ENCODE measurements at places on chromosomes 2 and 18.

GRCh38 chr18:30280186-30280585 is 762.4 kb downstream of the DSC3 start:
- no peak for DNase-seq

GRCh38 chr2:109255654-109256053 is 126.6 kb downstream of the SH3RF3 start:
- no peak for DNase-seq

GRCh38 chr2:232787806-232788205 is 11.4 kb upstream of the KCNJ13 start:
- DNase-seq, result no peak

- DNase-seq, result no peak
Measured at GRCh38 chr18:28689588-28689987, 512.7 kb upstream of the CDH2 start.

DNA sequence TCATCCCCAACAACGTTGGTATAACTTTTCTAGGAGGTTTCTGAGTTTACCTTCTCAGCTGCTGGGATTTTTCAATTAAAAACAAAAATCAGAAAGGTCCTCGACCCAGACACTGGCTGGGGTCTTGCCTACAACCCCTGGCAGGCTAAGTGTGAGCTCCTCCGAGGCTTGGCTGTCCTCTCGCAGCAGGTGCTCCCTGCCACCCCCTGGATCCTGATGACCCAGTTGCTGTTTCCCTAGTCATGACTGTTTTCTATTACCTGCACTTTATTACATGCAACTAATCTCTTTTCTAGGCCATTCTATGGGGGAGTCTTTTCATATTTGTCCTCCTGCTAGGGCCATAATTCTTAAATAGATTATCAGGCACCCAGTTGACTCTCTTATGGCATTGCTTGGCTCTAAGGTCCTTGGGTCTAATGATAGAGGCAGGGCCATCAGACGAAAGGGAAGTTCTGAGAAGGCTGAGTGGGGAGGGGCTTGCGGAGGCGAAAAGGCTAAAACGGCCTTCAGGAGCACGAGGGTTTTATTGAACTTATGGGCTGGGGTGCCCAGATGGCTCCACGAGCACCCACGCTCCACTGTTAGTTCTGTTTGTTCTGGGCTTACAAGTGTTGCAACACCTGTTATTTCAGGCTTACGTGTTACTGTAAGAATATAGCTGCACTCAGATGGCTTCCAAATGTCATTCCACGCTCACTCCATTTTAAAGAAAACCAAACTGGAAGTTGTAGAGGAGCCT is 166.0 kb downstream of the NCK2 start:
- no peak for DNase-seq

DNA sequence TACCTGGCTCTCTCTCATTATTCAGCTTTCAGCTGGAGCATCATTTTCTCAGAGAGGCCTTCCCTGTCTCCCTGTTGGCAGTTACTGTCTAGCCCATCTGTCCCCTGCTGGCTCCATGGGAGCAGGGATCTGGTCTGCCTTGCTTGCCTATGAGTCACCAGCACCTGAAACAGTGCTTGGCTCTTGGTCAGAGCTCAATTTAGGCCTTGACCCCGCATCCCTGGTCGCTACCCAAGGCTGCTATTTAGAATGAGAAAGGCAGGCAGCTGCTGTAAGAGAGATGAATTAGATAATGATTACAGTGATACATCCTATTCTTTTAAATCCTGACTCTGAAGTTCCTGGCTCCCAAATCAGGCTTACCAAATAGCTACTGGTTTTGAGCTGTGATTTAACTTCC is 32.9 kb downstream of the KCNE4 start:
- no peak for DNase-seq

DNA sequence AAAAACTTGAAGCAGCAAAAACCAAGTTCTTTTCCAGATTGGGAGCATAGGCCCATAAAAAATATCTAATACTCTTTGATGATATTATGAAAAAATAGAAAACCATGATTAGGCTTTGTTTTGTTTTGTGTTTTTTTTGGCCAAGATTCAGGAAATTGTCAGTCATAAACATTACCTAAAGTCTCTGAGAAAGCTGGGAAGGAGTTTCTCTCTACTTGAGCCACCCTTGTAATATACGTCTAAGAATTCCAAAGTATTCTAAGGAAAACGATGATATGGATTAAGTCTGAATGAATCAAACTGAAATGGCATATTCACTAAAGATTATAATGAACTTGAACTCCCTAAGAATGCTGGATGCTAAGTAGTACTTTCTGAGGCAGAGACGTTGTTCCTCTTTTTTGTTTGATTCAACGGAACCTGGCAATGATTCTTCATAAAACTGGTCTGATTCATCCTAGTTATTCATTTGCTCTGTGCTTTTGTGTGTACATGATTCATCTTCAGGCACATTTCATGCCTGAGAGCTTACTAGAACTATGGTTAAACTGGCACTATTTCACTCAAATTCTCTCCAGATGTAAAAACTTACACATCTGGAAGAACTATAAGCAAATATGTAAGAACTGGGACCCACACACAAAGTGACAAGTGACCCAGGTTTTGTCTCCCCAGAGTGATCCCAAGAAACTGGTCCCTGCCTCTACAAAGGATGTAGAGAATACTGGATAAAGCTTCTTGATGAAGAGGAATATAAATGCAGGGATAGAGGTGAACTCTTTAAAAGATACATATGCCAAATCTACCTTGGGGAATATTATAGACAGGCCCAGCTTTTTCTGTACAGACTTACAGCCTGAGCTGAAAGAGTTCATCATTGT is 159.7 kb downstream of the DOCK10 start:
- DNase-seq, result no peak

DNA sequence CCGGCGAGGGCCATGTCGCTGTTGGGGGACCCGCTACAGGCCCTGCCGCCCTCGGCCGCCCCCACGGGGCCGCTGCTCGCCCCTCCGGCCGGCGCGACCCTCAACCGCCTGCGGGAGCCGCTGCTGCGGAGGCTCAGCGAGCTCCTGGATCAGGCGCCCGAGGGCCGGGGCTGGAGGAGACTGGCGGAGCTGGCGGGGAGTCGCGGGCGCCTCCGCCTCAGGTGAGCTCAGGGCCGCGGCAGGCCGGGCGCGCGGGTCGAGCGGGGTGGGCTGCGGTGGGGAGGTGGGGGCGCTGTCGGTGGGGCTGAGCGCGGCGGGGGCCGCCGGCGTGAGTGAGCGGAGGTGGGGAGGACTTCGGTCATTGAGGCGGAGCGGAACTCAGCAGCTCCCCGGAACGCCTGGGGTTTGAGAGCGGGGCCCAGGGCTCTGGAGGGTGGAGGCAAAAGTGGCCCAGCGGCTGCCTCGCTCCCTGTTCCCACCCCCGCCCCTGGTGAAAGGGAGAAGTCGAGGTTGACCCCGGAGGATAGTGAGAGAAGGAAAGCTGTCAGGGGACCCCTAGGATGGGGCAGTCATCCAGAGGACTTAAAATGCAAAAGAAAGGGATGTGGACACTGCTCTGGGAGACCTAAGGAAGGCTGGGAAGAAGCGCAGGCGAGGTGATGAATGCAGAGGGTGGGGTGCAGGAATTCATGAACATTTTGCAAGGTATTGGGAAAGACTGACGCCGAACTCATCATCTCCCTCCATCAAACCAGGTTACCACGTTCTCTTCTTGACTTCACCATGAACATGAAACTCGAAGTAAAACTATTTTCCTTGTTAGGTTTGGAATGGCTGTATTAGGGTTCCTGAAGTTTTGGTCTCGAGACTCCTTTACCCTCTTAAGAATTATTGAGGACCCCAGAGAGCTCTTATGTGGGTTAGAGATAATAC is 633 bp downstream of the MALT1 start:
- no peak for DNase-seq

DNA sequence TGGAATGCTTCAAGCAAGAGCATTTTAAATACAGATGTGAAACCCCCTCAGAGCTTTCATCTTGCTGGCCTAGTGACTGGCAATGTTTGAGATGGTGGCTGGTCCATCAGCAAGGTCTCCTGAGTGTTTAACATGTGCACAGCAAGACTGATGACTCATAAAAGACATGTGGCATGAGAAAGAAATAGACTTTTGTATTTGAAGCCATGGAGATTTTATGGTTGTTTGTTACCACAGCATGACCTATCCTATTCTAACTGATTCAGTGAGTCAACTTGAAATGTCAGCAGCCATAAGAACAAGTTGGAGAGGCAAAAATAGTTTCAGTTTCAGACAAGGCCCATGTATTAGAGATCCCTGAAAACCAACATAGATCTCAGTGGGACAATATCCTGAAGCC is 154.7 kb upstream of the LYPD1 start:
- no peak for DNase-seq

DNA sequence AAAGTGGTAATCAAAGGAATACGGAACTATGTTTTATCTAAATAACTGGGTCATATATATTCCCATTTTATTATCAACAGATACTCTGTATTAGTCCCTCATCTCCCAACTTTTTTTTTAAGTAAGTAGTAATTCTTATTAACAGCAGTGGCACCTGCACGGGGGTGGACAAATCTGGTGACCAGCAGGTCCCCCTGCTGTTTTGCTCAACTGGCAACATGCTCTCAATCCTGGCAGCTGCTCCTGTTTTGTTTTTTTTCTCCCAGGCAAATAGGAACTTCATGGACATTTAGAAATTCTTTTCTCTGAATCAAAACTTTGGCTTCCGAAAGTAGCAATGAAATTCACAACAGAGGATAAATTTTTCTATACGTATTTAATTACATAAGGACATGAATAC is 193.5 kb downstream of the SS18 start:
- DNase-seq, result no peak

GRCh38 chr2:80001701-80002101 is 302.9 kb downstream of the LRRTM1 start:
- no peak for DNase-seq

DNA sequence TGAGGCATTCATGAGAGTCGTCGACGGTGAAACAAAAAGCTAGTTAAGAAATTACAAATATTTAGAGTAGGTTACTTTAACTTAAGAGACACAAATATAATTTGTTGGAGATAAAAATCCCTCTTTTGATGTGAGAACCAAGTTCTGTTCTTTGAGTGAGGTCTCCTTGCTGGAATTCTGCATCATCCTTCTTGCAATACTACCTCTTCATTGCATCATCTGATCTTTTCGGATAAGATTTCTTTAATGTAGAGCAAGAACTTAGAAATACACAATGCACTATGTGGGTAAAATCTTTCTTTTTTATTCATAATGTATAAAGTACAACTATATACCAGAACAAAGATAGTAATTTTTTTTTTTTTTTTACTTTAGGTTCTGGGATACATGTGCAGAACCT is 118.4 kb downstream of the ARL4C start:
- no peak for DNase-seq

GRCh38 chr2:40227210-40227609 is 224.7 kb downstream of the SLC8A1 start:
- no peak for DNase-seq

DNA sequence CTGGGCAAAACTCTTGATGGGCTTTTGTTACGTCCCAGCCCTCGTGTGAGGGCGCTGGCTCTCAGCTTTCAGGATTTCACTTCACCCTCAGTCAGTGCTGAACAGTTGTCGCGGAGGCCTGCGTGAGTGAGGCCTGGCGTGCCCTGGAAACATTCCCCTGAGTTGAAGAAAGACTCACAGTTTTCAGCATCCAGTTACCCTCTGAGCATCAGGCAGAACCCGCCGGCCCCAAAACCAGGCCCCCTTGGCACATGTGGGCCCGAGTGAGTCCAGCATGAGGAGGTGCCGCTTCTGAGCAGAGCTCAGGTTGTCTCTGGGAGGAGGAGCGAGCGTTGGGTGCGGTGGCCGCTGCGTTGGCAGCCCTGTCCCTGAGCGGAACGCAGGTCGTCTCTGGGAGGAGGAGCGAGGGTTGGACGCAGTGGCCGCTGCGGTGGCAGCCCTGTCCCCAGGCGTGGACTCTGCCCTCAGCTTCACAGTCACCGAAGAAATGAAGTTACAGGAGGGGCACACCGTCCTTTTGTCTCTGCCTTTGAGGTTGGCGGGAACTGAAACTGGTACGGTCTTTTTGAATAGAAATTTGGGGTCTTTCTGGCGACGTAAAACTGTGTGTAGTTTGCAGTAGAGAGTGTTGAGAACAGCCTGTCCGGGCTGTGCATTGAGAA is at the start of gene NEU4:
Gene NEU4 (plus strand): TSS at position 473 of the 662 bp plus-strand sequence. CDS start 5,292 bp downstream, outside the sequence.
- DNase-seq, result no peak

DNA sequence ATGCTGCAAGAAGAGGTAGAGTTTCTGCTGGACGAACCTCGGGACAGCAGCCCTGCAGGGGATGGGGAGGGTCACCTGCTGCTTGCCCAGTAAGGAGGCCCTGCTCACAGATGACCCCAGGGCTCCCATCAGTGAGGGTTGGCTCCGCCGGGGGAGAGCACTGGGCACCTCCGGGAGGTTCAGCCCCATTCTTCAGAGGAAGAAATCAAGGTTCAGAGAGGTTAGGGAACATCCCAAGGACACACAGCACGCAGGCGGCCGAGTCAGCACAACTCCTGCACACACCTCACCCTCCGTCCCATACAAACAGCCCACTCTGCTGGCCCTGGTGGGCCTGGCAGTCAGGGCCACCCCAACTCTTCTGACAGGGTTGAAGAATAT is 11.7 kb upstream of the CCDC74B start:
- DNase-seq, result no peak

- DNase-seq, result no peak
Measured at GRCh38 chr2:236550701-236551465, 18.7 kb upstream of the ACKR3 start.

GRCh38 chr2:59249441-59250306 is 1008.5 kb upstream of the FANCL start:
- DNase-seq, result no peak

GRCh38 chr18:73681912-73682311 is 465.7 kb downstream of the FBXO15 start:
- no peak for DNase-seq

GRCh38 chr2:239723486-239724193 is 301.5 kb downstream of the NDUFA10 start:
- no peak for DNase-seq

DNA sequence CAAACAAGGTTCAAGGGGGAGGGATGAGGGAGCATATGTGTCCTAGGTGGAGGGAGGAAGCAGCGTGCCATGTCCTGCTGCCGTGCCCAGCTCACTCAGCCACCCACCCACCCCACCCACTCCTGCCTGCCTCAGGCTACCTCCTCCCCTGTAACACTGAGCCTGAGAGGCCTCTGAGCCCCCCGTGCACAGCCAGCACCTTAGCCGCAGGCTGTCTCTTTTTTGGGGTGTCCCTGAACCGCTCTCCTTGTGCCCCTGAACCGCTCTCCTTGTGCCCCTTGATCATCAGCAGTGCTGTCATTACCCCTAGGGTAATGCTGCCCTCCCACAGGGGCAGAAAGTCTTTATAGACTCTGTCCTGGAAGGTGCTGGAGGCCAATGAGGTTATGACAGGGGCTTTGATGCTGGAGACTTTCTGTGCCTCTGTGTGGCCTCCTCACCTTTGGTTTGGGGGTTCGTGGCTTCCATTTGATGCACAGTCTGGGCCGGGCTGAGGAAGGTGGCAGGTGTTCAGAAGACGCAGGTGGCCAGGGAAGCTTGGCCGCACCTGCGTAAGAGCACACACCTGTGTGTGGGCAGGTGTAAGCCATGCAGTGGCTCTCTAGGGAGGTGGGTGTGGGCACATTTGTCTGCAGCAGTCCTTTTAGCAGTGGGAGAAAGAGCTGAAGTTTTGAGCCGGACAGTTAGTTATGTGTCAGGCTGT is 140.0 kb downstream of the SEPTIN10 start:
- DNase-seq, result no peak

GRCh38 chr2:91975130-91975491 is 2896.1 kb upstream of the TEKT4 start:
- DNase-seq, result no peak
